ENCODE measurements at places on chromosomes 12 and 14. TPM values are rescaled to one million over a fixed set of nuclear protein-coding genes. Genes with fewer than 3 reads are reported as not detected.

The TSFM gene
- polyA plus RNA-seq: 46.3 TPM

DNA sequence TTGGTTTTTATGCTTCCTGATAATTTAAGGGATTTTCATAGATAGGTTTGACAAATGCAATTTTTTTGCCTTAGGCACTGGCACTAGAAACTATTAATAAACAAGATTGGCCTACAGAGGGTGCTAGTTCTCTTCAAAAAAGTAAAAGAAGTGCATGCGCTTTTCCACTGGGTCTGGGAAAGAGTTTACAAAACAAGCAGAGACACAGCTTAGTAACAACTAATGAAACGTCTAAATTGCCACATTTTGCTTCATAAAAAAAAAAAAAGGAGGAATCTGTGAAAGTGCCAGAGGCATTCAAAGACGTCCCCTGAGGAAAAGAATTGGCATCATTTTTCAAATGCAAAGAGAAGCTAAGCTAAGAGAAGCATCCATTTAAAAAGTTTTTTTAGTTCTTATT, 58.3 kb upstream of the EEA1 start:
- peak; percentile 80 for DNase-seq

DNA sequence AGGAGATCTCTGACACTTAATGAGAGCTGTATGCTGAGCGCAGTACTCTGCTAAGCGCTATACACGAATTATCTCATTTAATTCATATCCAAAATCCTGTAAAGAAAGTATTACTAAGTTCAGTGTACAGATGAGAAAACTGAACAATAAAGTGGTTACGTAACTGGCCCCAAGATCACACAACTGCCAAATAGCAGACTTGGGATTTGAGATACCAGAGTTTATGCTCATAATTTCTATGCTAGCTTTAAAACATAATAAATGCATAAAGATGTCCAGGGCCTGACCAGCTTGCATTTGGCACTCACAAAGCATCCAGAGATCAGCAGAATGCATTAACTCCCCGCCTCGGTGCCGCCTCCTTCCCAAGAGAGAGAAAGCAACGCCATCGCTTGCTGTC, 83.2 kb upstream of the PWP1 start:
- no peak for DNase-seq

GRCh38 chr12:570921-571794, 92.1 kb downstream of the NINJ2 start:
- DNase-seq: no peak

DNA sequence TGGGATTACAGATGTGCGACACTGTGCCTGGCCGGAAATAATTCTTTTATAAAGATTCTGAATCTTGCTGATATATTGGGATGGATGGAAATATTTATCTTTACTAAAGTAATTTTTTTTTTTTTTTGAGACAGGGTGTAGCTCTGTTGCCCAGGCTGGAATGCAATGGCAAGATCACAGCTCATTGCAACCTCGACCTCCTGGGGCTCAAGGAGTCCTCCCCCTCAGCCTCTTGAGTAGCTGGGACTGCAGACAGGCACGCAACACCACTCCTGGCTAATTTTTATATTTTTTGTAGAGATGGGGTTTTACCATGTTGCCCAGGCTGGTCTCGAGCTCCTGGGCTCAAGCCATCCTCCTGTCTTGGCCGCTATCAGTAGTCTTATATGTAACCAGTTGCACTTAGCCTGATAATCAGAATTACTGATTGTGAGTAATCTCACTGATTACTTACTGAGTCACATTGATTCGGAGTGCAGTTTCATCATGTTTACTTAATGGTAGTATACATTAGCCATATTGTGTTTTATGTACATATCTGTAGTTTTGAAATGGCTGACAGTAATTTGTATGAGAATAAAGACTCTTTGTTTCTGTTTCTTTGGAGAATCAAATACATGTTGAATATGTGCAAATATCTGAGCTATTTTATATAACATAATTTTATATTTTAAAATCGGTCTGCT, 50.4 kb upstream of the LRTM2 start:
- no peak for DNase-seq

- DNase-seq: no peak
Measured at GRCh38 chr14:69262516-69262915, 2.6 kb downstream of the GALNT16 start.

The DPPA3 gene
- 0.17 TPM for polyA plus RNA-seq

- DNase-seq: no peak
Measured at GRCh38 chr12:53868511-53868986, 70.1 kb upstream of the HOXC13 start.

Data from left kidney (tissue), 8 donors.